ENCODE measurements at places on chromosomes 1 and 21.

GRCh38 chr1:173590557-173590956 is 12.3 kb downstream of the SLC9C2 start:
- no peak for DNase-seq

- DNase-seq: no peak
Observed at GRCh38 chr1:36771660-36772284, 262.5 kb downstream of the GRIK3 start.

- no peak for DNase-seq
Observed at GRCh38 chr1:153001382-153001781, at the start of gene SPRR3. SPRR3 (plus strand) TSS chr1:153001749; CDS start chr1:153003021, 1,272 bp downstream.

- DNase-seq: no peak
Observed at GRCh38 chr1:67061266-67061665, 7.3 kb upstream of the SLC35D1 start.

DNA sequence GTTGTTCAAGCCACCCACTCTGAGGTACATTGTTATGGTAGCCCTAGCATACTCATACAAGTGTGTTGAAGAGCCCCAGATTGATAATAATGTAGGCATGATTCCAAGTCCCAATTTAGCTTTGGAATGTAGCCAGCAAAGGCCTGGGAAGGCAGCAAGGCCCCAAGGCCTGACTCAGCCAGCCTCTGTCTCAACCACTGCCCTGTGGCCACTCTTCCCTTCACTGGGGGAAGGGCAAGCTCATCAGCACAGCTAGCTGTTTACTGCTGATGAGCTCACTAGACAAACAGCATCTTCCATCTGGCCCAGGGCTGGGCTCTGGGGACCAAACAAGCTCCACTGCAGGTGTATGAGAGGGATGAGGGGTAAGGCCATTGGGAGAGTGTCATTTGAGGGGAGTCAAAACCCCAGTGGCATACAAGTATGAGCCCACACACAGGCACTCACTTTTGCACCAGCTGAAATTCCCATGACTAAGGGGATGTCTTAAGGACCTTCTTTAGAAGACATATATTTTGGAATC is 2.2 kb upstream of the IRF6 start:
- no peak for DNase-seq

- DNase-seq: no peak
Observed at GRCh38 chr1:222546548-222547259, 1.2 kb downstream of the HHIPL2 start.

DNA sequence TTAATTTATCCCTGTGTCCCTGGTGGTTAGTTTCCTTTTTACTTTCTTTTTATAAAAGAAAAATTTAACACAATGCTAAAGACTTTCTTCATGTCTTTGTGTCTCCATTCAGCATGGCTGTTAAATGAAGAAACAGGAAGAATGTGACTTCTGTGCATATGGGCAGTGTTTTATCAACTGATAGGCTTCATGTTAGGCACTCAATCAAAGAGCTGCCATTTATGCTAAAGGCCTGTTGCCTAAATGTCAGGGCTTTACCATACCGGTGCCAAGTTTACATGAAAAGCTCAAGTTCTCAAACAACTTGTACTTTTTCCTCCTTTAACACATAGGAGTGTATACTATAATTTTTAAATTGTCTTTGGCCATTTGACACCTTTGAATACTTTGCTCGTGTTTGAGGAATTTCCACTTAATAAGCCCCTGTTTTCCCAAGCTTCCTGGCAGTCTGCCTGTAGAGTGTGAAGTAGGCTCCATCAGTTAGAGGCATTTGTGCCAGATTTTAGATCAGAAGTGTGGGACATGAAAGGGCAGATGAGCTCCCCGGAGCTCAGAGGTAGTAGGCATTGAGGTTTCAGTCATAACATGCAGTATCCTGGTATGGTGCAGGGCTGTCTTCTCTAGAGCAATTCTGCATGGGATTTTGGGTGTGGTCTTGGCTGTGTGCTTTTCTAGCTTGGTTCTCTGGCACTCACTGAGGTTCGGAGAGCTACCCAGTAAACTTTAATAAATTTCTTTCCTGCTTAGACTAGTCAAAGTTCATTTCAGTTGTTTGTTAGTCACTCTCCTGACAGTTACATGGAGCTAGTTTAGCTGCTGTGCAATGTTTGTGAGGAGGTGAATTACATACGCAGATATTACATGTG is 119.0 kb downstream of the LEPR start:
- no peak for DNase-seq

- DNase-seq: no peak
Observed at GRCh38 chr1:52590266-52590665, 11.9 kb upstream of the GPX7 start.

GRCh38 chr21:32508558-32508957 is 76.8 kb downstream of the TCP10L start:
- DNase-seq: no peak
